ENCODE measurements at places on chromosomes 1 and 21. TPM values are rescaled to one million over a fixed set of nuclear protein-coding genes. Genes with fewer than 3 reads are reported as not detected.

The C8B gene
- not detected for total RNA-seq

The ACTN2 gene
- 0.71 TPM for total RNA-seq

The CADM3 gene
- total RNA-seq = 6.5 TPM

The TDRD5 gene
- total RNA-seq = 0.35 TPM

The OR14K1 gene
- total RNA-seq = not detected

The EFNA3 gene
- 0.58 TPM for total RNA-seq

The WDR47 gene
- total RNA-seq = 14.6 TPM

The TNNT2 gene
- total RNA-seq = not detected

The NGF gene
- total RNA-seq = 5.2 TPM

The FAM72D gene
- total RNA-seq = not detected

The ACBD6 gene
- total RNA-seq = 33.2 TPM

The OR6N1 gene
- not detected for total RNA-seq

The HSF2BP gene
- 0.26 TPM for total RNA-seq

The C1orf35 gene
- total RNA-seq = 5.6 TPM

GRCh38 chr1:111465754-111466153 is 8.0 kb upstream of the C1orf162 start:
- DNase-seq = no peak

DNA sequence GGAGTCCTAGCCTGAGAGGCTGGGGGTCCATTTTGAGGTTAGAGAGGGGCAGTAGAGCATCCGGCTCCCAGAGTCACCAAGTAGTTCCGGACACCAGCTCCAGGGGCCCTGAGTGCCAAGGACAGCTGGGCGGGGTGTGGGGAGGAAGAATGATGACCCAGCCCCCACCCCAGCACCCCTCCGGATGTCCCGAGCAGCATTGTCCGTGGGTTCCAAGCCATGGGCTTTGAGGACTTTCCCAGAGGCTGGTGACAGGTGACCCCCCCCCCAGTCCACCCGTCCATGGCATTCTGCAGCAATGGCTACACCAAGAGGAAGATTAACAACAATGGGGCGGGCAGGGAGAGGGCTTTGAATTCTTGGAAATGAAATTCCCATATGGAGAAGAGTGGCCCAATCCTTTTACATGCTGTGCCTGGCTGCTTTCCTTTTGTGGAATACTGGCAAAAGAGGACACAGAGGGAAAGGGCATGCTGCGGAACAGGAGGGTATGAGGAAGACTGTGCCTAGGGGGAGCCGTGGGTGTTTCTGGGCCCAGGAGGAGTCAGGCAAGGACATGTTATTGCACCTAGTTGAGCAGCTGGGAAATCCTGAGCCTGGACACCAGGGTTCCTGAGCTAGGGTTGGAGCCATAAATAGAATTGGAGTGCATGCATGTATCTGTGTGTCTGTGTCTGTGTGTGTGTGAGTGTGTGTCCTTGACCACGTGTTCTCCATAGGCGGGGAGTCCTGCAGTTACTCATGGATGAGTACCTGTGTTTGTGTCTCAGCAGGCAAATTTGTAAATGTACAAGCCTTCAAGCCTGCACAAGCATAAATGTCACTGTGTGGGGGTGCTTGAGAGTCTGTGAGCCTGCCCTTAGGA is 956 bp downstream of the ATP1A2 start:
- no peak for DNase-seq

DNA sequence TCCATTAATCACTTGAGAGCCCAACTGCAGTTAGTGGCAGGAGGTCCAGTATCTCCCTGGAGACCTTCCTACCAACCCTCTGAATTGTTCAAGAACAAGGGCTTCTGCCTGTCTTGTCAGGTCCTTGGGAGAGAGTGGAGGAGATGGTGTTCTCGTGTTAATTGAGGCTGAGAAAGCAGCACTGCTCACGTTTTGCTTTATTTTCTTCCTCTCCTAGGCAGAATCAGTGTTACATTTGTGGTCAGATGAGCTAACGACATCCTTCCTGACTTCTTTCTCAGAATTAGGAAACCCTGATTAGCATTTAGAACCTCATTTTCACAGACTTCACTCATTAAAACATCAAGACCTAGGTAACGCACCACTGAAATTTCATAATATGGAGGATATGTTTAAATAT is 26.4 kb upstream of the LRIG2 start:
- DNase-seq = no peak

- DNase-seq = no peak
These were observed 308.7 kb upstream of the PRMT6 start for GRCh38 chr1:106747791-106748190.

GRCh38 chr1:99277066-99277465 is 12.8 kb downstream of the PLPPR4 start:
- DNase-seq = no peak

- DNase-seq = no peak
These were observed 79.1 kb downstream of the RGS21 start for GRCh38 chr1:192395895-192396294.

- DNase-seq = no peak
These were observed 787 bp downstream of the PTGFR start for GRCh38 chr1:78491451-78492071.

DNA sequence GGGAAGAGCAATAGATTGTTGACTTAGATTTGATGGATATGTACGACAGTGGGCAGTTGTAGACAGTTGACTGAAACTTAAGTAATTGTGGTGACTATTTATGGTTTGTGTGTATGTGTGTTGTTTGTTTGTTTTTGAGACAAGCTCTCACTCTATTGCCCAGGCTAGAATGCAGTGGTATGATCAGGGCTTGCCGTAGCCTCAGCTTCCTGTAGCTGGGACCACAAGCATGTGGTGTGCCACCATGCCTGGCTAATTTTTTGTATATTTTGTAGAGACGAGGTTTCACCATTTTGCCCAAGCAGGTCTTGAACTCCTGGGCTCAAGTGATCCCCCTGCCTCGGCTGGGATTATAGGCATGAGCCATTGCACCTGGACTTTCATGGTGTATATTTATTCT is 9.8 kb downstream of the SDHC start:
- DNase-seq = no peak

- DNase-seq = no peak
These were observed 453 bp downstream of the TFF3 start for GRCh38 chr21:42314616-42315295.

GRCh38 chr21:30579346-30579745 is 10.9 kb downstream of the KRTAP22-2 start:
- DNase-seq = no peak

- no peak for DNase-seq
These were observed 25.8 kb downstream of the OSBPL9 start for GRCh38 chr1:51642739-51643142.

DNA sequence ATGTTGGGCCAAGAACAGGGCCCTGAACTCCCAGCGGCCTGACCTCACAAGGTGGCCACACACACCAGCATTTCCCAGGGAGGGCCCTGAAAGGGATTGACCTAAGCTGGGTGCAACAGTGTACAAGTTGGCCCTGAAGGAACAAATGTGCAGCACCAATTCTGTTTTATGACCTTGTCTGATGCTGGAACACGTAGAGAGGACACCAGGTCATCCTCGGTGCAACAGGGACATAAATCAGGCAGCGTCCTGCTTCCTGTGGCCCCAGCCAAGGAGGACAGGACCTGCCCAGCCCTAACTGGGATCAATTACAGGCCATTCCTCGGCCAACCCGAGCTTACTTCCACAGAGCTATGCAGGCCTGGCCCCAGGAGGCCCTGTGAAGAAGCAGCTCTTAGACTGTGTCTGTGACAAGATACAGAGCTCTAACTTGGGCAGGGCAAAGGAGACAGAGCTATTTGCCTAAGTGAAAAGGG is 12.8 kb upstream of the PHC2 start:
- DNase-seq = no peak

DNA sequence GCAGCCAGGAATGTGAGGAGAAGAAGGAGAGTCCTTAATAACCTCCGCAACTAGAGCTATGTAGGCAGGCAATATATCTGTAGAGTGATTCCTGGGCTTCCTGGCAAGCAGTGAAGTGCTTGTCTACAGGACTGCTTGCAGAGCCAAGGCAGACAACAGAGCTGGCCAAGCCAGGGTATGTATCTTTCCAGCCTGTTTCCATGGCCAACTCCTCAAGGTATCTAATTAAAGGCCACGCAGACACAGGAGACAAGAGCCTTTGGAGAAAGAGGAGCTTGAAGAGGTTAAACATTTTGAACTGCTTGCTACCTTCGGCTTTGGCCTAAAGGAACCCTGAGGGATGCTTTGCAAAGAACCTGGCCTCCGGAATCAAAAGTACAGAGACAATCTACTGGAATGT is 137.4 kb downstream of the PIGK start:
- DNase-seq = no peak

DNA sequence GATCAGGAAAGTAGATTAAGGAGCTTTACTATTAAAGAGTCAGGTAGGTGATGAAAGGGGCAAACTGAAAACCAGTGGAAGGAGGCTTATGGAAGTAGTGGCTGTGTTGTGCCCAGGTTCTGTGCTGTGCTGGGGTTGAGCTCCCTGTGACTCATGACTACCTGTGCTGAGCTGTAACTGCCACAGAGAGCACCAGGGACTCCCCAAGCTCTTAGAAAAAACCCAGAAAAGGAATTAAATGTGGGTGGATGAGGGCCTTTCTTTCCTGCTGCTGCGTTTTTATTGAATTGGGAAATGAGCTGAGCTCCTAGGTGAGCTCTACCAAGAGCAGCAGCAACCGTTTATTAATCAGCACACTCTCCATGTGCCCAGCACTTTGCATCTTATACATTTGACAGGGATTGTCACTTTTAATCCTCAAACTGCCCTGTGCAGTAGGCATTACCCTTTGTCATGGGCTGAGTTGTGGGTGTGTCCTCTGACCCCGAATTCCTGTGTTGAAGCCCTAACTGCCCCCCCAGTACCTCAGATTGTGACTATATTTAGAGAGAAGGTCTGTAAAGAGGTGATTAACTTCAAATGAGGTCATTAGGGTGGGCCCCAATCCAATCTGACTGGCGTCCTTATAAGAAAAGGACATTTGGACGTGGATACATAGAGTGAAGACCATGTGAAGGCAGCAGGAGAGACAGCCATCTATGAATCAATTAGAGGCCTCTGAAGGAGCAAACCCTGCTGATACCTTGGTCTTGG is 65.4 kb downstream of the AK4 start:
- no peak for DNase-seq

GRCh38 chr1:231913493-231913892 is 286.9 kb downstream of the DISC1 start:
- no peak for DNase-seq

GRCh38 chr1:224392411-224393249 is 36.0 kb downstream of the CNIH4 start:
- DNase-seq = no peak

- DNase-seq = no peak
These were observed 48.4 kb upstream of the DNAJC6 start for GRCh38 chr1:65260851-65261473.

DNA sequence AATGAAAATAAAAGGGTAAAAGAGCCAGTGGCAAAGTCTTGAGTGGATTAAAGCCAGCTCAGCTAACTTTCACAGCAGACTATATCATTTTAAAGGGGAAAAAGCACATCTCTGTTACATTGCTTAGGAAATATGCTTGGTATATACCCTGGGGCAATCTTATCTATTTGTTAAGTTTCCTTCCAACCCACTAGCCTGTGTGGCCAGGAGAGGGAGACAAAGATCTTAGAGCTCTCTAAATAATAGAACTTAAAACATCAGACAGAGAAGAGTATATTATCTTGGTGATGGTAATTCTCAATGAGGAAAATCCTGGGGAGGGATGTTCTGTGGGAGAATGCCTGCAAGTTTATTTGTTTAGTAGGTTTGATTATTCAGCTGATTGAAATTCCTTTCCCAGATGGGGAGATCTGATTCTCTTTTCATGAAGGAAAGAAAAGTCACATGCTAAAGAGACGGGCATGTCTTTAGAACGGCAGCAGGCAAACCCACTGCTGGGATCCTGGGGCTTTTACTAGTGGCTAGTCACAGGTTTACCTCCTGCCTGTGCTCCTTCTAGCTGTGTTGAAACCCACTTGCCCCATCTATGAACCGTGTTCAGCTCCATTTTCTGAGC is 3.6 kb downstream of the KCNE2 start:
- DNase-seq = no peak

DNA sequence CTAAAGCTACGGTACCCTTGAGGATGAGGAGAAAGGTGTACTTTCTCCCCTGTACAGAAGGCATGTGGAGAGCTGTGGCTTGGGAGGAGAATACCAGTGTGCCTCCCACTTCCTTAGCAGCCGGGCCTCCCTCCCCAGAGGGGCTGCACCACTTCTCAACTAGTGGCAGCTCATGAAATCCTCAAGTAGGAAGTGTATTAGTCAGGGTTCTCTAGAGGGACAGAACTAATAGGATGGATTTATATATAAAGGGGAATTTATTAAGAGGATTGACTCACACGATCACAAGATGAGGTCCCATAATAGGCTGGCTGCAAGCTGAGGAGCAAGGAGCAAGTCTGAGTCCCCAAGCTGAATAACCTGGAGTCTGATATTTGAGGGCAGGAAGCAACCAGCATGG is 53.1 kb upstream of the PPP2R5A start:
- DNase-seq = no peak

DNA sequence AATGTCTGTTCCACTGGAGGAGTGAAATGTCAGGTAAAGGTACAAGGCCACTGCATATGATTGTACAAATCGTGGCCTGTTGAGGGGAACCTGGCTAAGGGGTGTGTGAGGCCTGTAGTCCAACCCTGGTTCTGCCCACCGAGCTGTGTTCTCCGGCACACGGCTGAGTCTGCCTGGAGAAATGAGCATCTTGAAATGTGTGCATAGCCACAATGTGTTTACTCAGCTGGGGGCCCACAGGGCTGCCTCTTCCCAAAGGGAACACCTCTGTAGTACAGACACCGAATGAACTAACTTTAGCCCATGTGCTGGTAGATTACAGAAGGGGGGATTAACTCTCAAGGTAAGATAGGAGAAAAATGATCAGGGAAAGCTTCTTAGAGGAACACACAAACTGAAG is 30.2 kb downstream of the AK4 start:
- no peak for DNase-seq

DNA sequence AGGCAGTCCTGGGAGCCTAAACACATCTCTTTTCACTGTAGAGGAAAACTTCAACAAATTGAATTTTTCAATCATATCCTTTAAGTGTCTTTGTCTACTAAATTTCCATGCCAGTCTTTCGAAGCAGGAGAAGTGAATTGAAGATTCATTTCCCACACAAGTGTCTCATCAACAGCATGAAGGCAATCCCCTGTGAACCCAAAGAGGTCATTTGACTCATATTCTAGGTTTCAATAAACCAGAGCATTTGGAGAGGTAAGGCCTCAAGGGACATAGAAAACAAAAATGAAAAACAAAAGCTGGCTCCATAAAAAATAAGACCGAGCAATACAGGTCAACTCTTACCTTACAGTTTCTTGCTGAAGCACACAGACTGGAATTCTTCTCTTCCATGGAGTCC is 94.1 kb upstream of the ATP1B1 start:
- no peak for DNase-seq

- DNase-seq = no peak
These were observed 11.2 kb downstream of the RPL5 start for GRCh38 chr1:92843046-92843423.

DNA sequence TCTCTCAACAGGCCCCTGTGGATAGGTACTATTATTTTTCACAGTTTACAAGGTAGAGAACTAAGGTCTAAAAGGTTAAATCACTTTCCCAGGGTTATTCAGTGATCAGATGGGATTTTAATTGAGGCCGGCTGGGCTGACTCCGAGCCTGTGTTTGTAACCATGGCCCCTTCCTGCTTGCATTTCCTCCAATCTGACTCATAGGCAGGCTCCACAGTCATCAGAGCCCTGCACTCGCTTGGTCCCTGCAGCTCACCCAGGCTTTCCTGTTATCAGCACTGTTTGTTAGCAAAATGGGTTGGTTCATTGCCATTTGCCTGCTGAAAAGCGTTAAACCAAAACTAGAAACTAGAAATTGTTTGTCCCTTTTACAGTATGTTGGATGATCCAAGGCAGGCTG is 41.4 kb upstream of the LMX1A start:
- DNase-seq = no peak

GRCh38 chr21:44334329-44335030 is 4.7 kb downstream of the CFAP410 start:
- no peak for DNase-seq

Data from mesenteric fat pad (tissue), 1 donor.